Spinal cord (tissue), 10 donors: ENCODE measurements at places on chromosomes 6 and 20. TPM values are rescaled to one million over a fixed set of nuclear protein-coding genes. Genes with fewer than 3 reads are reported as not detected.

Gene OR12D3
- not detected for total RNA-seq

DNA sequence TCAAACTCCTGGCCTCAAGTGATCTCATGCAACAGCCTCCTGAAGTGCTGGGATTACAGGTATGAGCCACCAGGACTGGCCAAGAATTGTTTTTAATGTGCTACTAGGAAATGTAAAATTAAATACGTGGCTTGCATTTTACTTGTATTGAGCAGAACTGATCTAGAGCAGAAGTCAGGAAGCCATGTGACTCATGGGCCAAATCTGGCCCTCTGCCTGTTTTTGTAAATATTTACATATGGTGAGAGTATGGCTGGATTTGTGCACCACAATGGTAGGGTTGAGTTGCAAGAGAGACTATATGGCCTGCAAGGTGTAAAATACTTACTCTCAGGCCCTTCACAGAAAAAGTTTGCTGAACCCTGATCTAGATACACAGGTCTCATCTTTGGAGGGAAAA lies 75.8 kb downstream of the LAMP5 start:
- DNase-seq = no peak

DNA sequence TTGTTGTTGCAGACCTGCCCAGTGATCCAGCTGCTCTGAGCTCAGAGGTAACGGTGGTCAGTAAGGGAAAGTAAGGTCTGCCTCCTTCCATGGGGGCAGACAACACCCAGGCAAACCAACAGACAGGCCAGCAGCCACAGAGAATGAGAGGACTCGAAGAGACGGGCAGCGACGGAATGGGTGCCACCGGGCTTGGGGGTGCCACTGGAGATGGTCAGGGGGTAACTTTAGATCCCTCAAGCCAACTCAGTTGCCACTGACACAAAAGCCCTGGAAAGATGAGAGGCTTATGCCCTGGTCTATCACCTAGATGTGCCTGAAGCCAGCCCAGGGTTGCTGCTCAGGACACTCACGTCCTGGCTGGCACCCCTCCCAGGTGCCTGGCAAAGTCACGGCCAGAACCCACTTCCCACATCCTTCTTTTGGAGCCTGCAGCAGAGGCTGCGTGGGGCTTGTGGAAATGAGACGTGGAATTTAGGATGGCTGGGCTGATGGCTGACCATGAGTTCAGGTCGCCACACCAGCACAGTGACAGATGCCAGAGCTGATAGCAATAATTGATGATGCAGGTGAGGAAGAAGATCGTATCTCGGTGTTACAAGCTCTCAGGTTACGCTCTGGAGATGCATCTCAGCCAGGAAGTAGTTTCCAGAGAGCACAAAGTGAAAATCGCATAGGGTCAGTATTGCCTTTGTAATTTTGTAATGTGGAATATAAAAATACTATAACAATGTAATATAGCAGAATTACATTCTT lies 209.1 kb downstream of the SYNDIG1 start:
- DNase-seq = no peak

GRCh38 chr20:58618351-58619076 lies 32.6 kb upstream of the STX16 start:
- DNase-seq = peak; percentile 55

DNA sequence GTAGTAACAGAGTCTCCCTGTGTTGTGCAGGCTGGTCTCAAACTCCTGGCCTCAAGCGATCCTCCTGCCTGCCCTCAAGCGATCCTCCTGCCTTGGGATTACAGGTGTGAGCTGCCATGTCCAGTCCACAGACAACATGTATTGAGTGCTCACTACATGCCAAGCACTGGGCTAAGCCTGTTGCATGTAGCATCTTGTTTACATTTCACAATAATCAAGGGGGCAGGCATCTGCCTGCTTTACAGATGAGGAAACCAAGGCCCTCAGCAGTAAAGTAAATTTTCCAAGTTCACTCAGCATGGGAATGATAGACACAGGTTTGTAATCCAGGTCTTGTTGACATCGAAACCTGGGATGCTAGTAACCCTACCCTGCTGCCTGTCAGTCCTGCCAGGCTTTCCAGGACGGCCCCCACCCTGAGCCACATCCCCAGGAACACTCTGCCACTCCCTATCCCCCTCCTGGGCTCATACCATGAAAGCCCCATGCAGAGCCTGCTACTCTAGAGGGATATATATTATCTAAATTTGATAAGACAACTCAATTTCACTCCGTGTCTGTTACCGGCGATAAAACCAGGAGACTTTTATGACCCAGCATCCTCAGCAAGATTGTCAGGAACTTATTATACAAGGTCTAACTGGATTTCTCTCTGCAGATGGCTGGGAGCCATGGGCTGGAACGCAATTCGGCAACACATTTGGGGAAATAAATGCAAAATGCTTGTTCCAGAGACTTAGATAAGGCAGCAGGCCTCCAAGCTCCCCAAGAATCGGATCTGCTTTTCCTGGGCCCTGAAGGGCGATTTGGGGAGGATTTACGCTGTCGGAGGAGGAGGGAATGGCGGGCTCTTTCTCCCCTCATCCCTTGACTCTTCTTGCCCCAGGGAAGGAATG lies 30.4 kb downstream of the CD40 start:
- DNase-seq = no peak

GRCh38 chr6:107655245-107655644 lies 165.3 kb downstream of the SOBP start:
- DNase-seq = peak; percentile 78

DNA sequence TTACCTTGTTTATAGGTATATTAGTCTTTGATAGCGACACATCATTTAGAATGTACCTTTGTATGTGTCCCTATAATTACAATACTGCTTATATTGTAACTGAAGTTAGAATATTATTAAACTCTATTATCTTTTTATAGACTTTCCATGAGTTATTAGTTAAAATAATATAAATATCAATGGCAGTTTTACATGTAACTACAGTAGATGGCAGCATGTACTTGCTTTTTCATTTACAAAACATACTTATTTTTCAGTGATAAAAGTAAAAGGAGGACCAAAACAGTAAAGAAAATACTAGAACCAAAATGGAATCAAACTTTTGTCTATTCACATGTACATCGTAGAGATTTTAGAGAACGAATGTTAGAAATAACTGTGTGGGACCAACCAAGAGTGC lies 364.3 kb downstream of the RIMS1 start:
- DNase-seq = no peak

Gene PCSK2
- total RNA-seq = 19.6 TPM

GRCh38 chr6:157522472-157522871 lies 141.5 kb downstream of the ZDHHC14 start:
- DNase-seq = no peak

Gene ENPP1
- total RNA-seq = 6.4 TPM

Gene SEL1L2
- total RNA-seq = not detected

DNA sequence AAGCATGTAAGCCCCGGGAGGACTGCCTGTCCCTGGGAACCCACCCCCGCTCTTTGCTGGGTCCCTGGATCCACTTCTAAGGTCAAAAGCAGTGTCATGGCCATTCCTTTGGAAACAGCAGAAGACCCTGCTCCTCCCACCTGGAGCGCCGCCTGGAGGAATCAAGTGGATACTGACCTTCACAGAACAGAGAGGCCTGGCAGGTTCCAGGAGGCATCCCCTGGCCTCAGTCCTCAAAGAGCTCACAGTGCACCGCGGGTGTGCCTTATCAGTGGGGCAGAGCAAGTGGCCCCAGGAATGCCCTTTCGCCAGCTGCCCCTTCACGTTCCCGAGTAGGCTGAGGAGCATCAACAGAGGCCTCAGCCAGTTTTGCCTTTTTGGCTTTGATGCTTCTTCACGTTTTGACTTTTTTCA lies 11.1 kb upstream of the SLC4A11 start:
- DNase-seq = no peak

GRCh38 chr6:117547688-117548621 lies 54.4 kb downstream of the GOPC start:
- DNase-seq = peak; percentile 52

GRCh38 chr6:158565482-158566040 lies 5.7 kb downstream of the TMEM181 start:
- no peak for DNase-seq

Gene SASH1
- 58.5 TPM for total RNA-seq

- no peak for DNase-seq
These were observed 157.7 kb downstream of the PREX1 start for GRCh38 chr20:48669946-48670605.

GRCh38 chr6:130164251-130164650 lies 58.5 kb downstream of the SAMD3 start:
- no peak for DNase-seq
